Fibroblast of gingiva (primary cell): ENCODE measurements at places on chromosomes 2 and 18.

DNA sequence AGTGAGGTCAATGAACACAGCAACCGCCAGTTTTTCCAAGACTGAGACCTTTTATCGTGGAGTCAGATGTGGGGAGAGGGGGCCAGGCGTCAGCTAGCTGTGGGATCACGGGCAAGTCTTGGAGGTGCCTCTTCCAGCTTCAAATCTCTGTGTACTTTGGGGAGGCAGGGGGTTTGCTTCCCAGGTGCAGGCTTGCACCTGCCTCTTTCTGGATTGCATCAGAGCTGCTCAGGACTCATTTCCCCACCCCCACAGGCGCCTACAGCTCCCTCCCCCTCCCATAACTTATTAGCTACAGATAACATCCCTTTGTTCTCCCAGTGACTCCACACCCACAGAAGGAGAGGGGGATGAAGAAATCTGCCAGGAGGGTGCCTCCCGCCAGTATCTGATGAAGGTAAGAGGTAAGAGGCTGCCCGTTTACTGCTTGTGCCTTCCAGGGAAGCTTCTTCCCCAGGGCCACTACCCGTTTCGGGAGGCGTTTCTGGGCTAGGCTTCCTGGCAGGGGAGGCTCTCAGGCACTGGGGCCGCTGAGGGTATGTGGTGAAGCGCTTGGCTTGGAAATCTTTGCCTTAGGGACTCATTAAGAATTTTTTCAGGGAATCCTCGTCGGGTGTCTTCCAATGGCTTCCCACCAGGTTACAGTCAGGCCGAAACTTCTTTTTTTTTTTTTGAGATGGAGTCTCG, 18.8 kb upstream of the MRPL33 start:
- DNase-seq: no peak

DNA sequence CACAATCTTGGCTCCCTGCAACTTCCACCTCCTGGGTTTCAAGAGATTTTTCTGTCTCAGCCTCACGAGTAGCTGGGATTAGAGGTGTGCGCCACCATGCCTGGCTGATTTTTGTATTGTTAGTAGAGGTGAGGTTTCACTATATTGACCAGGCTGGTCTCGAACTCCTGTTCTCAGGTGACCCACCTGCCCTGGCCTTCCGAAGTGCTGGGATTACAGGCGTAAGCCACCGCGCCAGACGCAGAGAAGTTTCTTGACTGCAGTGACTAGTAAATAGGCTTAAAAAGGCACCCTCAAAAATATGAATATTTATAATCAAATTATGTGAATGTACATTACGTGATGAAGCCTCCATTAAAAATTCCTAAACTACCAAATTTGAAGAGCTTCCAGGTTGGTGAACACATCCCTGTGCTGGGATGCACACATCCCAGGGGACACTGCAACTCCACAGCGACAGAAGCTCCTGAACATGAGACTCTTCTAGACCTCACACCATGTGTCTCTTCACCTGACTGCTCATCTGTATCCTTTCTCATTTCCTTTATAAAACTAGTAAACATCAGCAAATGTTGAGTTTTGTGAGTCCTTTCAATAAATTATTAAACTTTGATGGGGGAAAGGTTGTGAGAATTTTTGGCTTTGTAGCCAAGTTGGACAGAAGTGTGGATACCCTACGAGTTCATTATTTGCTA, 203.3 kb upstream of the SPOPL start:
- DNase-seq: no peak

DNA sequence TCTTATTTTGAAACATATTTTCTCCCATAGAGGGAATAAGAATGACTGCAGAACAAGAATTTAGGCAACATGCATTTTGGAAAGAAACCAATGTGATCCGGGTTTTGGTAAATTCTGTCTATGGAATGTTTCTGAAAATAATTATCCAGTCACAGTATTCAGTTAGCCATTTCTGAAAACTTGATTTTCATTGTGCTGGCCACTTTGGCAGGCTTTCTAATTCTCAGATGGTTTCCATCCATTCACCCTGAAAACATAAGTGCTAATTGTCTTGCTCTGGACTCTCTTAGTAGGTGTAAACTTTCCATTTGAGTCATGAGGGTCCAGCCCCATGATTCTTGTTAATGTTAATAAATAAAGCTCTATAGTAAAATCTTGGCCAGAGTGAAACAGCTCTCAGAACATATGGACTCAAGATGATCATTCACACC, 176.5 kb downstream of the RBM43 start:
- peak; percentile 78 for DNase-seq

DNA sequence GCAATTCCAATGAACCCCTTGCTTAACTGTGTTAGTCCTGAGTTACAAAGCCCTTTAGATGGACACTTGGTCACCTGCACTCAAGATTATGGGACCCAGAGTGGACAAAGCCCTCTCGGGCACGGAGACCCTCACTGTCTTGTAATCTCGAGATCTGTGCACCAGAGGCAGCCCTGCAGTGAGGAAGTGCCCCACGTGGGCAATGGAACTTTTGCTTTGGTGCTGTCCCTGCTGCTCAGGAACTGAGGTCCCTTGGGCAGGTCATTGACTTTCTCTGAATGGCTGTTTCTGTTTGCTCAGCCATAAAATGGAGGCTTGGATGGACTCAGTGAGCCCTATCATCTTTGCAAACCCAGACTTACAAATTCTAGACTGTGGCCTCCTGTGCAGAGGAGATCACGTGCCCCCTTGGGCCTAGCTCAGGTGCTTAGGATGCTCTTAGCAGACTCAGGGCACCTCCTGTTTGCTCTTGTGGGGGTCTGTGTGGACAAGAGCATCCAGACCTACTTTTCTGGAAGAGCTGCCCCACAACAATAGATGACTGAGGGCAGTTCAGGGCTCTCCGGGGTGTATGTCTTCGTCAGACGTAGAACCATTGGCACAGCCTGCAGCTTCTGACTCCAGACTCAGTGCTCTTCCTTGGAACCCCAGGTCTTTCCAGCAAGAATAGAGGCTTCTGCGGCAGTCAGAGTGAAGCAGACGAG, 94.5 kb upstream of the HS6ST1 start:
- DNase-seq: no peak

DNA sequence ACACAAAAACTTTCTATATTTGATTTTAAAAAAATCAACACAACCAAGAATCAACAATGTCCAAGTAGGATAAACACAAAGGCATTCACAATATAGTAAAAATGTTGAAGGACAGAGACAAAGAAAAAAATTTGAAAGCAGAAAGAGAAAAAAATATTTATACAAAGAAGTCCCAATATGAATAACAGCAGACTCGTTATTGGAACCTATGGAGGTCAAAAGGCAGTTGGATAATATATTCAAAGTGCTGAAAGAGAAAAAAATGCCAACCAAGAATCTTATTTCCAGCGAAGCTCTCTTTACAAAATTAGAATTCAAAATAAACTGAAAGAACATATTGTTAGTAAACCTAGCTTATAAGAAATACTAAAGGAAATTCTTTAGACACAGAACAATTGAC, 859.5 kb downstream of the LRP1B start:
- peak; percentile 13 for DNase-seq

GRCh38 chr2:109689182-109689930, 75.2 kb downstream of the SOWAHC start:
- no peak for DNase-seq

DNA sequence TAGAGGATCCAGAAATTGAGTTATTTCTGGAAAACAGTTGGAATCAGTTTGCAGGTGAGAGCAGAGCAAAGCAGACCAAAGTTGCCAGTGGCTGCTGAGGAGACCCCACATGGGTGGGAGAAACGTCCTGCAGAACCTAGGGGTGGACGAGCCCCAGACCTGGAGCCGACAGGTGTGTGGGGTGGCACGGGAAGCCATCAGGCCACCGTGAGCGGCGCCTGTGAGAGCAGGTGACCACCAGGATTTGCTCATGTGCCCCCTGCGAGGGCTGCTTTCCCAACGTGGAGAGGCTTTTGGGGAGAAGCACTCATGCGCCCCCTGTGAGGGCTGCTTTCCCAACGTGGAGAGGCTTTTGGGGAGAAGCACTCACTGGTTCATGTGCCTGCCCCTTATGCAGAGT, 116.8 kb upstream of the NFATC1 start:
- DNase-seq: no peak

- no peak for DNase-seq
Observed at GRCh38 chr2:202251494-202251893, 13.1 kb upstream of the SUMO1 start.

DNA sequence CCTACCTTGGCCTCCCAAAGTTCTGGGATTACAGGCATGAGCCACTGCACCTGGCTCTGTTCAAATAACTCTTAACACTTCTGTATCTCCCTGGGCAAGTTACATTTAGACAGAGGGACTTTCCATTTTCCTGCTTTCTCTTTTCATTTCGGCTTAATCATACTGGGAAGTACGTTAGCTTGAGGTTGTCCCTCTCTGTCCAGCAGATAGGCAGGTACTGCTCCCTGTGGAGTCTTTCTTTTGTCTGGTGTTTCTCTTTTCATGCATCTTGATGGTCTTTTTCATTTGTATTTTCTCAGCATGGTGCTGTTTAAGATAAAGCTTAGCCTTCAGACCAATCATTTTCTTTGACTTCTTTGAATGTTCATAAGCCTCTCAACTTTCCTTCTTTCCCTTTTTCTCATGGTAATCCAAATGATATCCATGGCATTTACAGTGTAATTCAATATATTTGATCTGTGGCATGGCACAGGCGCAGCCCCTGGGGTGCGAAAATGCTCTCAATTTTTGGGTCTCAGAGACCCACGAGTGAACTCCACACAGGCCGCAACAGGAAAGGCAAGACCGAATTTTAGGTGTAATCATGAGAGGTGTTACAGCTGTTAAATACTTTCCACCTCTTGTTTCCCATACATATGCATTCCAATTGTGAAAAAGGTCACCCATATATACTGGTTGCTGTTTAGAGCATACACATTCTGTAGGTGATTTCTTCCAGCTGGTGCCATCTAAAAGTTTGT, 99.9 kb upstream of the MYO3B start:
- DNase-seq: no peak

DNA sequence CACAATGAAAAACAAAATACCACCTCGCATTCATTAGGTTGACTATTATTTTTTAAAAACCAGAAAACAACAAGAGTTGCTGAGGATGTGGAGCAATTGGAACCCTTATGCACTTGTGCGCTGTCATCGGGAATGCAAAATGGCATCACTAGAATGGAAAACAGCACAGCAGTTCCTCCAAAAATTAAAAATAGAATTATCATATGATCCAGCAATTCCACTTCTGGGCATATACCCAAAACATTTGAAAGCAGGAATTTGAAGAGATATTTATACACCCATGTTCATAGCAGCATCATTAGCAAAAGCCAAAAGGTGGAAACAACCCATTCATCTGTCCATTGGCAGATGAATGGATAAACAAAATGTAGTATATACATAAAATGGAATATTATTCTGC, 11.9 kb upstream of the NMUR1 start:
- peak; percentile 49 for DNase-seq

DNA sequence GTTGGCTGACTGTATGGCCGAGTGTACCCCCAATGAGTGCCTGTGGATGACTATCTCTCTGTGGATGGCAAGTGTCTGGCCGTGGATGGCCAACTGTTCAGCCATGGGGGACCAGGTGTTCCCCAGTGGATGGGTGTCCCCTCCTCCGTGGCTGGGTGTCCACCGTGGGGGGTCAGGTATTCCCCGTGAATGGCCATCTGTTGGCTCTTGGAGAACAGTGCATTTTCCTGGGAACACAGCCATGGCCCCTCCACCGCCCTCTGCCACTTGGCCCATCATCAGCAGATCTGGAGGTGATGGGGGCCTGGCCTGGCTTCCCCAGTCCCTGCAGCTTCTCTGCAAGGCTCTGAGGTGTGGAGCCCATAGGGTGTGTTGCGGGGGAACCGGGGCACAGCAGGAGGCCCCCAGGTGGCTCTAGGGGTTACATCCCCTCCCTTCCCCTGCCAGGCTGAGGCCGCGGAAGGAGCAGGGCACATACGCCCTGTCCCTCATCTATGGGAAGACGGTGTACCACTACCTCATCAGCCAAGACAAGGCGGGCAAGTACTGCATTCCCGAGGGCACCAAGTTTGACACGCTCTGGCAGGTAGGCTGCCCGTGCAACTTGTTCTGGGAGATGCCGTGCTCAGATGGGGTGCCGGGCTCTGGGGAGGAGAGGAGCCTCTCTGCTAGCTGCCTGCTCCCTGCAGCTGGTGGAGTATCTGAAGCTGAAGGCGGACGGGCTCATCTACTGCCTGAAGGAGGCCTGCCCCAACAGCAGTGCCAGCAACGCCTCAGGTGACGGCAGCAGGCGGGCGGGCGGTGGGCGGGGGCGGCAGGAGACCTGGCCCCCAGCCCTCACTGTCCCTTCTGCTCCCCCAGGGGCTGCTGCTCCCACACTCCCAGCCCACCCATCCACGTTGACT, 19.3 kb downstream of the ZAP70 start:
- no peak for DNase-seq

GRCh38 chr2:18987016-18987415, 371.4 kb downstream of the OSR1 start:
- no peak for DNase-seq

DNA sequence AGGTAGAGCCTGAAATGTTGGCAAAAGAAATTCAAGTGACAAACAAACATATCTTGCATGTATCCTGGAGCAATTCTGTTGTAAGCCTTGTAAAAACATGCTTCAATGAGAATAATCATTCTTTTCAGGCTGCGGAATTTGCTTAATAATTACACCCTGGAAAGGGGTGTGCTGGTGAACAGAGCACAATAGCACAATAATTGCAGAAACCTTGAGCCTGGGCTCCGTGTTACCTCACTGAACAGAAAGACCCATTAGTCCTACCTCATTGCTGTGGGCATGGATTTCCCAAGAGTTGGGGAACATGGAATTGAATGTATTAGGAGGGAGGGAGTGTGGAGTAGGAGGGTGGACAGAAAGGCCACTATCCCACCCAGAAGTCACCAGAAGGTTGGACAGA, 168.0 kb upstream of the ALKAL2 start:
- no peak for DNase-seq

DNA sequence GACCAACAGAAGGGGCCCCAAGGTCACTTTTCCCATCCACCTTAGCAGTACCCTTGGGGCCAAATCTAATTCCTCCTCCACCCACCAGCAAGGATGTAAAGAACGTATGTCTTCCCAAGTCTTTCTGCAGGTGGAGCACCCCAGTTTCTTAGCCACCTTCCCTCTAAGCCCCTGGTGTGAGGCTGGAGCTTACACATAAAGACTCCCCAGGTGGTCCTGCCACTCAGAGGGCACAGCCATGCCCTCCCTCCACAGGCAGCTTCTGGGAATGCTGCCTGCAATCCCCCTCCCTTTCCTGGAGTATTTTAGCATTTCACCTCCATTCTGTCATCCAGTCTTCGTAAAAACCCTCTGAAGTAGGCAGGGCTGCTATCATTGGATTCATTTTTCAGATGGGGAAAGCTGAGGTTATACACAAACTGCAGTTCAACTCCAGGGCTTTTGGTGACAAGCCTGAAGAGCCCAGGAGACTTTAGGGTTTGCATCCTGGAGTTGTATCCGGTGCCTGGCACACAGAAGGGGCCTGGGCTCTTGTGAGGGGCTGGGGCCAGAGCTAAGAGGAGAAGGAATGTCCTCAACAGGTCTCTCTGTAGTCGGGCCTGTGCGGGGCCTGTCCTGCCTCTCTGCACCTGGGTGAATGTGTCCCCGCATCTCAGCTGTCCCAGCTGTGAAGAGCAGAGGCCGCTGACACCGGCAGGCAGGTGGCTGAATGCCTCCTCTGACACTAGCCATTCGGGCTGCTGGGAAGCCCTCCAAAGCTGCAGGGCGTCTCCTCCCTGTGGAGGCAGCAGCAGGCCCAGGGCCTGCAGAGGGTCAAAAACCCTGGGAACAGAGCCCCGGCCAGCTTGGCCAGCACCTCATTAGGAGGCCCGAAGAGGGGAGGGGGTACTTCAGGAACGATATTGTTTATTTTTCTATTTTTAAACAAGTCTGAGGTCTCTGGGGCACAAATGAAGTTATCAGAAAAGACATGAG, 27.6 kb downstream of the CIB4 start:
- no peak for DNase-seq

GRCh38 chr2:233446121-233446520, 91.8 kb downstream of the DGKD start:
- no peak for DNase-seq
